ENCODE measurements at places on chromosomes 3 and 15. TPM values are rescaled to one million over a fixed set of nuclear protein-coding genes. Genes with fewer than 3 reads are reported as not detected.

DNA sequence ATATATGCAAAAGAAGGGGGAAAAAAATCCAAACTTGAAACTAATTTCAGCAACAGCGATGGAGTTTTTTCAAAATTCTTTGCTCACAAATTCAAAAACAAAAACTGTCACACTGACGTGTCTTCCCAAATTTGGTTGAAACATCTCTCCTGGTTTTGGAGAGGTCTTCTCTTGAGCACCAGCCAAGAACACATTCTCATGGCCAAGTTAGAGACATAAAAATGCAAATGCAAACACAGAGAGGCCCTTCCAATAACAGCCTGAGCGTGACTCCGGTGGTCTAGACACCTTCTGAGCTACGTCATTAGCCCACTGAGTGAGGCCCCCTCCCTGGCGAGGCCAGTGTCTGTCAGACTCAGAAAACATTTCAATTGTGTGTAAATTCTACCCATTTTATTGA is 436.0 kb upstream of the PROK2 start:
- H3K27ac ChIP-seq = no peak overlapping the region
- 0 out of 2 replicates have a peak, but pooled peaks cover 2% of the 10 kb centered on the region for H3K27me3 ChIP-seq
- H3K4me3 ChIP-seq = no peak overlapping the region
- H3K4me1 ChIP-seq = no peaks in the 10 kb centered on the region

GRCh38 chr3:186107215-186108105 is 1.4 kb downstream of the ETV5 start:
- H3K4me1 ChIP-seq = peaks cover 49% of the 10 kb centered on the region
- peak overlapping the region; percentile 97 for H3K4me3 ChIP-seq
- peaks cover 18% of the 10 kb centered on the region for H3K36me3 ChIP-seq
- H3K27ac ChIP-seq = peak overlapping the region; percentile 93
- H3K27me3 ChIP-seq = peaks cover 44% of the 10 kb centered on the region

- no peak for DNase-seq
- peaks cover under 1% of the 10 kb centered on the region for H3K27me3 ChIP-seq
- H3K4me1 ChIP-seq = peaks cover 11% of the 10 kb centered on the region
Measured at GRCh38 chr3:126530171-126531050, 6.5 kb downstream of the CHST13 start.

DNA sequence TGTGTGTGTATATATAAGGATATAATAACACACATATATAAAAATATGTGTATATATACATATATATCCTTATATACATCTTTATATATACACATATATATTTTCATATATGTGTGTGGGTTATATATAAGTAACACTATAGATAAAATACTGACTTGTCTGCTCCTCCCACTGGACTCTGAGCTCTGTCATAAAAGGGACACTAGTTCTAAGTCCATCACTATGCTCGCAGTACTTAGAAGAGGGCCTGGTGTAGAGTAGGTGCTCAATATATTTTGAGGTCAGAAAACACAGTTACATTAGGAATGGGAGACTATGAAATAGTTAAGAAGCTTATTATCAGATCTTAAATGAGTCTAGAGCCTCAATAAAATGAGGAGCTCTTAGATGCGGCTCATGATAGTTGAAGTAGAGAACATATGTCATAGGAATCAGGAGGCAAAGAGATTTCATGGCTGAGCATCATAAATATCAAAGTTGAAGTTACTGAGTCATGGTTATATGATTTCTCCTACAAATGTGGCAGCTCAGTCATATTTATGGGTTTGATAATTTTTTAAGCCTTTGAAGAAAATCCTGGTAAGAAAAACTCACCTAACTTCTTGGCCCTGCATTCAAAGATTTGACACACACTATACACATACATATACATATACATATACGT is 371.2 kb upstream of the THBS1 start:
- no peak overlapping the region for H3K4me3 ChIP-seq
- H3K36me3 ChIP-seq = peaks cover 4% of the 10 kb centered on the region
- H3K27ac ChIP-seq = no peak overlapping the region

- peaks cover 42% of the 10 kb centered on the region for H3K36me3 ChIP-seq
- no peak overlapping the region for H3K27ac ChIP-seq
- no peaks in the 10 kb centered on the region for H3K27me3 ChIP-seq
- H3K4me3 ChIP-seq = no peak overlapping the region
- DNase-seq = no peak
- peaks cover 4% of the 10 kb centered on the region for H3K4me1 ChIP-seq
Measured at GRCh38 chr3:47412842-47413520, 32.2 kb downstream of the PTPN23 start.

- no peak overlapping the region for H3K4me3 ChIP-seq
- H3K4me1 ChIP-seq = peaks cover 35% of the 10 kb centered on the region
- H3K36me3 ChIP-seq = 0 out of 2 replicates have a peak, but pooled peaks cover 7% of the 10 kb centered on the region
- H3K27ac ChIP-seq = no peak overlapping the region
Measured at GRCh38 chr3:188220988-188221818, 67.2 kb downstream of the LPP start.

GOLGA8N gene
- total RNA-seq = 1.8 TPM

GRCh38 chr3:185059766-185060165 is 93.1 kb downstream of the C3orf70 start:
- peaks cover 50% of the 10 kb centered on the region for H3K36me3 ChIP-seq
- H3K27me3 ChIP-seq = no peaks in the 10 kb centered on the region

DNA sequence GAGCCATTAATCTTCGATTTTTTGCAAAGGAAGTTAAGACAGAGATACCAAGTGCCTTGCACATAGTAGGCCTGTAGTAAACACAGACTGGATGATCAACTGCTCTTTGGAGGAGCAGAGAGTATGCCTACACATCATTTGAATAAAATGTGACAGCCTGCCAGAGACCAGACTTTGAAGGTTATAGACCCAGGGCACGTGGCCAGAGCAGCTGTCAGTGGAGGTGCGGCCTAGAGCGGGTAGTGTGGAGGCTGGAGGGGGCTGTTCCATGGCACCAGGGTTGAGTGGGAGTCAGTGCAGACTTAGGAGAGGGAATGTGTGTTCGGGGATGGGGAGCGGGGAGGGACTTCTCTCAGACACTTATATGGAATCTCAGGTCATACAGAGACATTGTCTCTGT is 80.8 kb downstream of the SMAD3 start:
- H3K4me1 ChIP-seq = peaks cover 92% of the 10 kb centered on the region
- peak overlapping the region; percentile 73 for H3K27ac ChIP-seq
- DNase-seq = no peak
- H3K27me3 ChIP-seq = no peaks in the 10 kb centered on the region

DNA sequence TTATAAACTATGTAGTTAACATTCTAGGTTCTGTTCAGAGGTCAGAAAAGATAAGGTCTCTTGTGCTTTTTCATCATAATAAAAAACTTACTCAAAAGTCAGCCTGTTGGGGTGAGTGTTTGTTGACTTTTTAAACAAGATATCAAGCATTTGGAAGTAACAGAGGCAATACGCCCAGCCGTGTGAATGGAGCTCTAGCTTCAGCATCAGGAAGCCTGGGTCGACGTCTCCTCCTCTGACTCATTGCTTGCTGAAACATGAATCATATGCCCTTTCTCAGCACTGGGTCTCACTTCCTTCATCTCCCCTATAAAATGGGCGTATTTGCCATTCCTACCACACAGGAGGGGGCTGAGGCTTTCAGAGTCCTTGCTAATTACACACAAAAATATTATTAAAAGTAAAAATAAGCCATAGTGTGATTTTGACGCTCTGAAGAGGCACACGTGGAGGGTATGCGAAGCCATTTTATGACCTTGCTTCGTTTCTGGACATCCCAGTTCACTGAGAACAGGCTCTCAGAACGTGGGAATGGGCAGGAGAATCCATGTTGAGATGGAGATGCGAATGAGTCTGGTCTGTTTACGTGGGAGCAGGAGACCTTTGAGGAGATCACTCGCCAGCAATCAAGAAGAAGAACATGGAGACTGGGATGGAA is 220.8 kb upstream of the TPRG1 start:
- H3K27me3 ChIP-seq = peaks cover 4% of the 10 kb centered on the region
- no peak overlapping the region for H3K4me3 ChIP-seq
- no peak overlapping the region for H3K27ac ChIP-seq

LDHAL6B gene
- total RNA-seq = not detected

PLA2G4E gene
- not detected for total RNA-seq

- no peak for DNase-seq
- H3K27ac ChIP-seq = no peak overlapping the region
- H3K4me1 ChIP-seq = peaks cover 14% of the 10 kb centered on the region
- no peak overlapping the region for H3K4me3 ChIP-seq
- H3K27me3 ChIP-seq = peaks cover 11% of the 10 kb centered on the region
Measured at GRCh38 chr3:38800511-38800910, 15.5 kb downstream of the SCN10A start.

- H3K36me3 ChIP-seq = no peaks in the 10 kb centered on the region
- H3K27ac ChIP-seq = no peak overlapping the region
- peaks cover 58% of the 10 kb centered on the region for H3K4me1 ChIP-seq
- H3K4me3 ChIP-seq = peak overlapping the region; percentile 76
Measured at GRCh38 chr3:64443546-64444381, 218.5 kb upstream of the PRICKLE2 start.

MELTF gene
- total RNA-seq = 8.7 TPM

GRCh38 chr3:194986208-194987043 is 284.5 kb downstream of the XXYLT1 start:
- peaks cover 4% of the 10 kb centered on the region for H3K4me1 ChIP-seq
- H3K36me3 ChIP-seq = no peaks in the 10 kb centered on the region
- H3K27me3 ChIP-seq = peaks cover 18% of the 10 kb centered on the region
- H3K4me3 ChIP-seq = no peak overlapping the region

- H3K36me3 ChIP-seq = peaks cover 6% of the 10 kb centered on the region
- H3K27me3 ChIP-seq = no peaks in the 10 kb centered on the region
- no peak overlapping the region for H3K27ac ChIP-seq
- DNase-seq = no peak
Measured at GRCh38 chr3:16720367-16720940, 115.2 kb upstream of the DAZL start.

Measured in WTC11 (cell line).